Neural crest cell (in vitro differentiated cells): ENCODE measurements at places on chromosomes 5 and 9. TPM values are rescaled to one million over a fixed set of nuclear protein-coding genes. Genes with fewer than 3 reads are reported as not detected.

The MCTP1 gene
- 1.7 and 1.8 TPM in 2 replicates for total RNA-seq

The FRMD3 gene
- total RNA-seq = 1.4 and 2.3 TPM in 2 replicates

The FAM221B gene
- 0.19 and 0.43 TPM in 2 replicates for total RNA-seq

The KCNV2 gene
- not detected in 2 replicates for total RNA-seq

The SPATA9 gene
- 0.68 and 1.0 TPM in 2 replicates for total RNA-seq

The TMED7 gene
- 52.4 and 56.5 TPM in 2 replicates for total RNA-seq

The GRAMD2B gene
- 7.1 and 7.9 TPM in 2 replicates for total RNA-seq

The SOHLH1 gene
- total RNA-seq = not detected in 2 replicates

The LTC4S gene
- 2.4 and 3.3 TPM in 2 replicates for total RNA-seq

The UGCG gene
- 20.6 and 21.2 TPM in 2 replicates for total RNA-seq

The SEMA4D gene
- total RNA-seq = 32.3 and 33.5 TPM in 2 replicates

The IFT74 gene
- 19.0 and 20.6 TPM in 2 replicates for total RNA-seq

The SLC6A3 gene
- total RNA-seq = 0.16 and 0.27 TPM in 2 replicates

The PDE6A gene
- total RNA-seq = not detected in 2 replicates

The CDK5RAP2 gene
- total RNA-seq = 107 and 116 TPM in 2 replicates

The SHISAL2B gene
- total RNA-seq = 0.55 and 0.93 TPM in 2 replicates

The GFI1B gene
- total RNA-seq = not detected in 2 replicates
